ENCODE measurements at places on chromosomes 12 and 14. TPM values are rescaled to one million over a fixed set of nuclear protein-coding genes. Genes with fewer than 3 reads are reported as not detected.

Gene HSPB8
- total RNA-seq = 3.3 TPM

Gene POTEG
- not detected for total RNA-seq

GRCh38 chr12:124902916-124903315 is 11.5 kb downstream of the UBC start:
- no peak for DNase-seq

DNA sequence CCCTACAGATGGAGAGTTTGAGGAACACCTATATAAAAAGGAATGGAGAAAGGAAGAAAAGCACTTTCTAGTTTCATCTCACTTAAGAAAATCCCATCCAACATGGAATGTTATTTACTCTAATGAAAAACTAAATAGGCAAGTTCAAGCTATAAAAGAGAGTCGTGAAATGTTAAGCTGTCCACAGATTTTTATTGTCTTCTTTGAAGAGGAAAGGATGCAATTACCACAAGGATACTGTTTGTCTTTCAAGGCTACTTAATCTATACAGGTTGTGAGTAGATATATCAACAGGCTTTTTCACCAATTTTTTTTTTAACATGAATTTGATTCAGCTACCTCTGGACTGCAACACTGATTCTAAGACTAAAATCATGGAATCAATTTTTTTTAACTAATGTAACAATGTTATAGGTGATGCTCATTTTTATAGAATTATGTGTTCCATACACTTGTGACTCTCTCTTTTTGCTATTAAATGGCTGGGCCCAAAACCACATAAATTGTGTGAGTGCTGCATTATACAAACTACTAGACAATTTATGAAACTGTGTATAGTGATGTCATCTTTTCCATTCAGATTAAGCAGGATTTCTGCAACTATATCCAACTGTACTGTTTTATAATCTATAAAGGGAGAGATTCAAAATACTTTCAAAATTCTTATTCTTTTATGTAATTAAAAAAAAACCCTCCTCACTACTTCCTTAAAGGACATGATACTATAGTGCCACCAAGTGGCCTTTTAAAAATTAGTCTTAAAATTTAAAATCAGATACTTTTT is 26.8 kb upstream of the BMAL2 start:
- DNase-seq = no peak

Gene PDE6H
- total RNA-seq = not detected

DNA sequence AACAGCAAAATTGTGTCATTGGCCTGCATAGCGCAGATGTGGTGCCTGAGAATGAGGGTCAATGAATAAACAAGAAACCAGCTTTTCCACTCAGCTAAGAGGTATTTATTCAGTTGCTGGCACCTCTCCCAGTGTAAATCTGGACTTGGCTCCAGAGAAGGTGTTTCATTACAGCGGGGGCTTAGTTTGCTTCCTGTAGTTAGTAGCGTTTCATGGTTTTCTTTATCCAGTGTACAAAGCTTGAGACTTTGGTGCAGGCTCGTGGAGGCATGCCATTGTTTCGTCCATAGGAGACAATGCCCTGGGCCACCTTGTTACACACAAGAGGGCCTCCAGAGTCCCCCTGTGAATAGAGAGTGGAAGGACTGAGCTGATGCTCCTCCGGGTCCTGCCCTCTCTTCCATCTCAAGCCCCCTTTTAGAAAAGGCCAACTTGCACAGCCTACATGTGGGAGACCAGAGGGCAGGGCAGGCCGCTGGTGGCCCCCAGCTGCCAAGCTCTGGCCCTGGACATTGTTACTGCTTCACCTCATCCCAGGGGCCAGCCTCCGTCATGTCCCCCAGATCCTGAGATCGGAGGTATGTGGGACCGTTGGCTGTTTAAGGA is 3.0 kb downstream of the GZMB start:
- peak; percentile 4 for DNase-seq

GRCh38 chr12:51361161-51362016 is 14.9 kb upstream of the CELA1 start:
- no peak for DNase-seq
